NCI-H1930 (cell line): ENCODE measurements at places on chromosomes 5 and 9.

DNA sequence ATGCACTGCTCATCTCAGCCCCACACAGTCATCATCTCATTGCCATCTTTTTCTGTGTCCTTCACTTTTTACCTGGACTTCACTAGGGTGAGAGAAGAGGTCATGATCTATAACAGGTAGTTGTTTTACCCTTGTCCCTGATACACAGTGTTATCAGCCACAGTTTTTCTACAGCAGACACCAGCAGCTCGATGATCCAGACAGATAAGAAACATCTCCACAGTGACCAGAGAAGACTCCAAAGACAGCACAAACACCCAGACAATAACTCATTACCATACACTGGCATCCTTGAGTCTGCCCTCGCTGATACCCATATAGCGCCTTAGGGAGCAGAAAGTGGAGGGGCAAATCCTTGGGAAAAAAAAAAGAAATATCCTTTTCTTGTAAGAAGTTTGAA, 194.1 kb downstream of the DTWD2 start:
- DNase-seq: no peak

DNA sequence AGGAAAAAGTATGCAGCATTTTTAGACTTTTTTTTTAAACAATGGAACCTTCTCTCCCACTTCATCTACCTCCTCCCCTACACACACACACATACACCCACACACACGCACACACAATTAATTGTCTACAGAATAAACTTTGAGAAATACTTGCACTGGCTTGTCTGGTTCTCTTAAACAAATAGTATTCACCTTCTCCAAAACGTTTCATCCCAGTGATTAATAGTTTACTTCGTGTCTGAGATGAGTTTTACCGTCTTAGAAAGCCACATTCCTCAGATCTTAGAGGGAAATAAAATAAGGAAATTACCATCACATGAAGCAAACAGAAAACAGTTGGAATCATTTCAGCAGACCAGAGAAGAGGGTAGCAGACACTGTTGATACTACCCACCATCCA, 570.6 kb upstream of the CLINT1 start:
- DNase-seq: no peak

GRCh38 chr5:39211773-39212172, 7.6 kb downstream of the FYB1 start:
- DNase-seq: no peak

GRCh38 chr9:131312822-131313770, 23.6 kb downstream of the PLPP7 start:
- DNase-seq: no peak

- DNase-seq: no peak
Observed at GRCh38 chr5:95712347-95712958, 18.7 kb upstream of the RHOBTB3 start.

DNA sequence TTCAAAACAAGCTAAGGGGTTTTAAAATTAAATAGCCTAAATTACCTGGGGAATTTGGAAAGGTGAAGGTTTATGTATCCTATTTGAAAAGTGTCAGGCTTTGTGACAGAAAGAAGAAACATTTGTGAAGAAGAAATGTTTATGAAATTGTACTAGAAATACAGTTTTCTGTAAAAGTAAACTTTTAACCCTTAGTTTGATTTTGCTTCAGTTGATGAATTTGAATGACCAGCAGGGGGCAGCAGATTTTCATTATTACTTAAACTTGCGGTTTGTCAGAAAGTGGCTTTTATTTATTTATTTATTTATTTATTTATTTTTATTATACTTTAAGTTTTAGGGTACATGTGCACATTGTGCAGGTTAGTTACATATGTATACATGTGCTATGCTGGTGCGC, 58.1 kb downstream of the NNT start:
- no peak for DNase-seq

DNA sequence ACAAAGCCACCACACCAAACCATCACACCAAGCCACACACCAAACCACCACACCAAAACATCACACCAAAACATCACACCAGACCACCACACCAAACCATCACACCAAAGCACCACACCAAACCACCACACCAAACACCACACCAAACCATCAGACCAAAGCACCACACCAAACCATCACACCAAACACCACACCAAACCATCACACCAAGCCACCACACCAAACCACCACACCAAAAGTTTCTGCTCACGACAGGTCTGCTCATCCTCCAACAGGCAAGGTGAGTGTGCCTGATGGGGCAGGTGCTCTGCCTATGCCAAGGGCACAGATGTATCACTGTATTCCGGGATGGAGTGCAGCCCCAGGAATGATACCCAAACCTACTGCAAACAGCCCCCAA, 87.9 kb upstream of the FSTL4 start:
- no peak for DNase-seq

DNA sequence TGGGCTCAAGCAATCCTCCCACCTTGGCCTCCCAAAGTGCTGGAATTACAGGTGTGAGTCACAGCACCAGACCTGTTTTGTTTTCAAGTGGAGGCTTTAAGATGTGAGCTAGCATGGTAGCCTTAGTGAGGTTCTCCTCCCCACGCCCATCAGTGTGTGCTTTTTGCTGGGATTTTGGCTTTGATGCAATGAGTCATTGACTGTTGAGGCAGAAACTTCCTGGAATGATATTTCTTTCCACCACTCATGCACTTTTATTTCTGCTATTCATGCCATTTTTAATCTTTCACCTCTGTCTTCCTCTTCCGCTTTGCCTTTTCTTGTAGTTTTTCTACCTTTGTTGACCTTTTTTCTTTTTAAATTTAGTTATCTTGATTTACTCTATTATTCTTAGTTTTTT, 4.2 kb upstream of the NFIL3 start:
- no peak for DNase-seq

DNA sequence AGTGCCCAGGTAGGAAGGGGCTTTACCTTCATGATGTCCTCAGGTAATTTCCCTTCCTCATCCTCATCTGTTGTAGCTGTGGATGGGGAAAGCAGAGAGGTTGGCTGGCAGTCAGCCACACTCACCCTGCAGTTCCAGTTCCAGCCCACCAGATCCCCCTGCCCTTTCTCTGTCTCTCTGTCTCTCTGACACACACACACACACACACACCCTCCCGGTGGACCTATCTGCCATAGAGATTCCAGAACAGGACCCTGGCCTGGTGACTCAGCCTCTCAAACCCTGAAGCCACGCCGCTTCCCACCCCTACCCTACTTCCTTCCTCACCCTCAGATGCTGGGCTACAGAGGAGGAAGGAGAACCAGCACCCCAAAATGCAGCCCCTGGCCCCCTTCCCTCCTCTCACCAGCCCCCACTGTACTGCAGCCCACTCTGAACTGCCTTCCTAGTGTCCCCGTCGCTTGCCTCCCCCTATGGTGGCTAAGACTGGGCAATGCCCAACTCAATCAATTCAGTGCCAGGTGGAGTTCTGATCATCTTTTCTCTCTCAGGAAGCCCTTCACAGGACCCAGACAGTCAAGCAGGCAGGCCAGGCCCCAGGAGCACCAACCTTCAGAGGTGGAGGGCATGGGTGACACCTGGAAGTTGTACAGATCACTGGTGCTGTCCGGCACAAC, 4.8 kb downstream of the IRF1 start:
- no peak for DNase-seq

DNA sequence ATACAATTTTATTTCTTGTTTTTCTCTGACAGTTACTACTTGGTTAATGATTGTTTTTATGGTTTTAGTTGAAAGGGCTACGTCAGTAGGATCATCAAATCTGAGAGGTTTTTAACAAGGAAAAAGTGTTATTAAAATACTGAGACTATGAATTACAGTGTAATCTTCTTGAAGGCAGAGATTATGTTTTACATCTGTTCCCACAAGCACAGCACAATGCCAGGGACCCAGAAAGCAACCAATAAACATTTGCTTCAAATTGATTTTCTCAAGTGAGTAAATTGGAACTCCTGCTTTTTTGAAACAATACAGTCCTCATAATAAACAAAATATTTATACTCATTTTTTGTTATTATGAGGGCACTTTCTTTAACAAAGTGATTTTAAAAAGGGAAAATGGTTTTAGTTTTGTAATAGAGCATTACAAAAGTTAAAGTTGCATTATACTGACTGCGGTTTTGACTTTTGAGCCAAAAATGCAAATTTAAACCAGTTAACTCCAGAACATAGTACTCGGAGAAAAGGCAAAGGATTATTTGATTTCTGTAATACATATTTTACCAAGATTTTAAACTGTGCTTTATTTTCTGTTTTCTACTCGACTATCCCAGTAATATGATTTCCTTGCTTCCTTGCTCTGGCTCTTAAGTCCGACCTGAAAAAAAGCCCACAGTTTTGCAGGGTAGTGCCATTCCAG, 176.9 kb downstream of the GDNF start:
- no peak for DNase-seq

GRCh38 chr9:90846770-90847419, 45.3 kb downstream of the SYK start:
- no peak for DNase-seq

DNA sequence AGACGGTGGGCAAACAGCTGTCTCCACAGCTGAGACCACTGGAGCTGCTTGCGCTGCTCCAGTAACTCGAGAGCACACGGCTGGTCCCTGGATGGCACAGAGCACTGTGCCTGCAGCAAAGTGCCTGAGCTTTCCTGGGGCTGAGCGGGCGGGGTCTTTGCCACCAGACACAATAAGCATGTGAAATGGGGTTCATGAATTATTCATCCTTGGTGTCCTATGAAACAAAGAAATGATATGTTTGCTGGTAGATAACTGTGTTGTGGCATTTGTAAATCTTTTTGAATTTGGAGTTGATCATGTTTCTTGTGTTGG, 151.7 kb upstream of the MPDZ start:
- no peak for DNase-seq

DNA sequence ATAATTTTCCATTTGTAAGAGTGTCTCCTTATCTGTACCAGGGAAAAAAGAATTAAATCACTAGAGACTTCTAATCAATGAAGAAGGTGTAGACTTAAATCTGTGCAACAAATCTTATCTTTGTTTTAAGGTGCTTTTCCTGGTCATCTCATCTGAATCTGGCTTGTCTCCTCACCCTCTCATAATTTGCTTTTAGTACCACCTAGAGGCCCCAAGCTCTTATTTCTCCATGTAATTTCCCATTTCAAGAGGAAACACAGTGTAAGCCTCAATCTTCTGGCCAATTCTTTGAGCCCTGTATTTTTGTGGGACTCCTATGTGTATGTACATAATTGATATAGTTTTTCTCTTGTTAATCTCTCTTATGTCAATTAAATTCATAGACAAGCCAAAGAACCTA, 1975.3 kb upstream of the CDH6 start:
- no peak for DNase-seq

DNA sequence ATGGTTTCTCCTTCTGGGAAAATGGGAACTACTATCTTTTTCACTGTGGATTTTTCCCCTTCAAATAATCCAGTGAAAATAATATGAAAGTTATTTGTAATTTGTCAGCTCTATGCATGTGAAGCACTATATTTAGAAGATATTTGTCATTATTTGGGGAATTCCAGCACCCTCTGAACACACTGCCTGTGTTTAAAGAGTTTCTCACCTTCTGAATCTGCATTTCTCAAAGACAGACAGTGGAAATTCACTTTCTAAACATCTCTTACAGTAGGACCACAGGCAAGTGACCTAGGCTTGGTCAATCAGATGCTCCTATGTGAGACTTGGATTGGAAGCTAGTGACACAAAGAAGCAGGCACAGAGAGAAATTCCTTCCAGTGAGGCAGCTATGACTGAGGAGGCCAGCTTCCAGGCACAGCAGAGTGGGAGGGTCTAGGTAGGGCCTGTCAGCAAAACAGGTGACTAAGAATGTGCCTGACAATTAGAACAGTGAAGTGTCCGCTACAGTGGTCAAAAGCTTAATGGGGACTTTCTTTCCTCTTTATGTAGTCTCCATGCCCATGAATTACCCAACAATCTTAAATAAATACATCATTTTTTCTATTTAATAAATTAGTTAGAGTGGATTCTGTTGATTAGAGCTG, 167.2 kb downstream of the HMHB1 start:
- DNase-seq: no peak

GRCh38 chr9:93829271-93830011, 125.7 kb downstream of the BARX1 start:
- no peak for DNase-seq

- DNase-seq: no peak
Observed at GRCh38 chr5:120101771-120102170, 362.3 kb upstream of the PRR16 start.

DNA sequence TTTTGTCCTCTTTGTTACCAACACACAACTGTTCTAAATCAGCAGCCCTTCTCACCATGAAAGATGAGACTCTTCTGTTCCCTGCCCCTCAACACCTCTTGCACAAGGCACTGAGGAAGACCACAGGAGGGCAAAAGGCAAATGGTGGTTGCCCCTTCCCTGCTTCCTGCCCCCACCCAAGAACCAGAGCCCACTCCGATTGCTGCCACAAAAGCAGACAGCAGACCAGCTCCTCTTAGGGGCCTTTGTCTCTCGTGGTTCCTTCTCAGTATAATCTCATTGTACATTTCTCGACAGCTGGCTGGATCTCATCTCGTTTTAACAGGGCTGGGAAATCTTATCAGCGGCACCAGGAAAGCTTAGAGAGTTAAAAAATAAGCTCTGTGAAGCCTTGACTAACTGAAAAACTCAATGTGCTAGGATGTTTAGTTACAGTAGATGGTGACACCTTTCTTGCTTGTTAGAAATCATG, 1.1 kb downstream of the MVB12B start:
- DNase-seq: no peak

GRCh38 chr5:113090336-113091106, 113.9 kb downstream of the DCP2 start:
- DNase-seq: no peak

DNA sequence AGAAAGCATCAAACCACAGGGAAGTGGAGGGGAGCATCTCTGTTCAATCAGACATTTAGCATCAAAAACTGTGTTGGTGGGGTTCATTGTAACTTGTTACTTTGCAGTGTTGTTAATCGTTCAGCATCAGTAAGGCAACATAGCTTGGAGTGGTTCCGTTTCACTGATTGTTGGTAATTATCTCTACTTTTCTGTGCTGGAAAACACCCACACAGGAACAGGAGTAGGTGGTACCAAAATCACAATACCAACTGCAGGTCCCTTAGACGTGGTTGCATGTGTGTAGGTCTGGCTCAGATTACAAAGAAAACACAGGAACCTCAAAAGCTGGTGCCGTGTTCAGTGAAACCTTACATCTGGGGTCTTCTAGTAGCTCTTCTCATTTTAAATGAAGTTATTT, 146.8 kb downstream of the RNF180 start:
- no peak for DNase-seq

DNA sequence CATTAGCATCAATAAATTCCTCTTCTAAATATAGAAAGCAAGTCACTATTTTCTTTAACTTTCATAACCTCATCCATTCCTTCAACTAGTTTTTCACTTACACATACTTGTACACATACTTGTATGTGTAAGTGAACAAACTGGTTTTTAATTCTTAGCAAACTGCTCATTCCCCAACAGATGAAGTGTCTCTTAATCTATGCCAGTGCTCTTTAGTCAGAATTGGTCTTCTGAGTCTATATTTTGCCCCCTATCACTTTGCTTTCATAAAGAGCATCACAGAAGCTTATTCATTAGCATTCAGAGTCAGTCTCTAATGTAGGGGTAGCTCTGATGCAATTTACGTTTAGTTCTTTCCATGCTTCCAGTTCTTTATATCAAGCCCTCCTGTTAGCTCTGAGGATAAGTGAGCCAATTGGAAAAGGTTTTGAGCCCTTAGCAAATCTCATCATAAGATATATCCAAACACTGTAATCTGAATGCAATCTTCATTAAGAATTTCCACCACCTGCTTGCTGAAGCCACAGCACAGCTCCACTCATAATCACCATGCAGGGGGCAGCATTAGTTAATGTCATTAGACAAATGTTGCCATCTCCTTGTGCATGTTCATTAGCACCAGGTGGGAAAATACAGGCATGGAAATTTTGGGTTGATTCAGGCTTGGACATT, 178.5 kb upstream of the SLC24A2 start:
- no peak for DNase-seq
